ENCODE measurements at places on chromosomes 4 and X. TPM values are rescaled to one million over a fixed set of nuclear protein-coding genes. Genes with fewer than 3 reads are reported as not detected.
A peak's percentile ranks its signal among the peaks of the same experiment; 100 is the strongest.

Gene GRIA3
- 3.1 TPM for polyA plus RNA-seq

Gene TMEM154
- 1.6 TPM for polyA plus RNA-seq

Gene KCNE5
- 4.8 TPM for polyA plus RNA-seq

Gene EFHC2
- polyA plus RNA-seq: 0.68 TPM

Gene AMTN
- not detected for polyA plus RNA-seq

Gene CDKL5
- polyA plus RNA-seq: 13.5 TPM

Gene FAM236D
- polyA plus RNA-seq: not detected

Gene SYTL5
- 2.7 TPM for polyA plus RNA-seq

Gene VMA21
- polyA plus RNA-seq: 17.0 TPM

Gene IGFBP7
- polyA plus RNA-seq: 506 TPM

Gene DUSP21
- polyA plus RNA-seq: not detected

DNA sequence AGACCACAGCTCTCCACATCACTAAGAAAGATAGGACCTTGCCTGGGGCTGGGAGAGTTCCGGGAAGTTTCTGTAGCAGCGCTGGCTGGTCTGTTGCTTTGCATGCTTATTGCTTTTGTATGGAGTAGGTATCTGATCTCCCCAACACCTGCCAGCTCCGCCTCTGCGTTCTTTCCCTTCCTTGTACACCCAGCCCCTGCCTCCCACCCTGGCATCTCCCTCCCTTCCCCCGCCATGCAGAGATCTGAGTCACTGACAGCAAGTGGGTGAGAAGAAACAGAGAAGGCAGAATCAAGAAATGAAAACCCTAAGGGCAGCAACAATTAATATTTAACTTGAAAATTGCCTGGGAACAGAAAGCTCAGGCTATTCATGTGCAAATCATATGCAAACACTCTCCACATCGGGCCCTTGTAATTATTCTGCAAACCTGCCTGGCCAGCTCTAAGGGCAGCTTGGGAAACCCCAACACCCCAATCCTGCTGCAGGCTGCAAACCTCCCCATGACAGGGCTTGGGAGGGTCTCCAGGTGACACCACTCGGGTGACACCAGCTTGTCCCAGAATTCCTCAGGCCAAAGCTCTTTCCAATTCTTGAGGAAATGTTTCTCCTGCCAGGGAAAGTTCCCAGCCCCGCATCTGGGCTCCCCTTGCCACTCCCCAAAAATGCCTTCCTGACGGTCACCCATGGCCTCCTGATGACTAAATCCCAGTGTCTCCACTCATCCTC is 257.2 kb downstream of the FBXW7 start:
- DNase-seq: peak; percentile 70

DNA sequence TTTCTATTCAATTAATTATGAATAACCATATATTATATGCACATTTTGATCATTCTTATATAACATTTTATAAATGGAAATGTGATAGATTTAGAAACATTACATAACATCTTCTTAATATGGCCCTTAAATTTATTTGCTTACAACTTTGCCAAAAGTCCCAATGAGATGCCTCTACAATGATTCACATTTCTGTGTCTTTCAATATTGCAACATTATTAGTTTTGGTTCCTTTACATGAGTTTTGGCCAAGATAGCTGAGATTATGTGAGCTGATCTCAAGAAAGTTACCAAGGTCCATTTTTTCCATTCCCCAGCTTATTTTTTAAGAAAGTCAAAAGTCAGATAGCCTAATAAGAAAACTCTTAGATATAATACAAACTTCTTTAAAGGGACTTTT is 361.2 kb downstream of the PCDH7 start:
- no peak for DNase-seq

GRCh38 chr4:81314196-81314896 is 99.3 kb upstream of the PRKG2 start:
- peak; percentile 87 for DNase-seq

GRCh38 chrX:16308773-16309172 is 141.5 kb downstream of the MAGEB17 start:
- no peak for DNase-seq

- no peak for DNase-seq
Observed at GRCh38 chr4:158282252-158282651, 72.0 kb downstream of the TMEM144 start.

DNA sequence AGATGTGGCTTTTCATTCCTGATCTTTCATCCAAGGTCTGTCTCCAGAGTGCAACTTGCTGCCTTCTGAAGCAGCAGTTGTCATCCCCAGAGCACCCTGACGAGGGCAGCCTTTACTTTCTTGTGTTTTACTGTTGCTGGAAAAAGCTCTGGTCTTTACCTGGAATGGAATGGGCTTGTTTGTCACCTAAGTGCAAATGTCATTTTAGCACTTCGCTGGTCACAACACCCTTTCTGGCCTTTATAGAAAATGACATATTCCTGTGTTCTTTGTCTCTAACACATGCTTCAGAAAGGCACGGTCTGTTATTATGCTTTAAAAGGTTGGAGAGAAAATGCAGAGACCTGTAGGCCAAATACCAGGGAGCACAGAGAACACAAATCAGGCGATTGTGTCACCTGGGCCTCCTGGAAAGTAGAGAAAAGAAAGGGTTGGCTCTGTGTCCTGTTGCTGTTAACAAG is 332.7 kb upstream of the IGFBP7 start:
- peak; percentile 65 for DNase-seq

DNA sequence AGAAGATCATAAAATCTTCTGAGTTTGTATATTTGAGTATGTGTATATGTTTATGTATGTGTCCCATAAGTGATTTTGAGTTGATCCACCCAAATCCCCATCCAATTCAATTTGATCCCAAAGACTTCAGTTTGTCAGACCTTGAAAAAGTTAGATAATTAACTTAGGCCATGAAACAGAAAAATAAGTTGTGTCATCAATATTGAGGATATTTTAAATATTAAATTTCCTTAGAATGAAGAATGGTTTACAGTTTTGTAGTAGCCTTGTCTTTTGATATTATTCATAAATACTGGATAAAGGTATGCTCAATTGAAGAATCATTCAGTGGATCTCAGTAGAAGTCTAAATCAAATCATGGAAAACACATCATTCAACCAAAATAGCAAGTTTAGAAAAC is 864.4 kb upstream of the INTU start:
- no peak for DNase-seq

- no peak for DNase-seq
Observed at GRCh38 chrX:19595043-19595677, 79.9 kb upstream of the MAP3K15 start.

- no peak for DNase-seq
Observed at GRCh38 chr4:172813359-172813923, 355.2 kb upstream of the GALNT7 start.

- DNase-seq: no peak
Observed at GRCh38 chr4:125010796-125011503, 298.4 kb upstream of the ANKRD50 start.

DNA sequence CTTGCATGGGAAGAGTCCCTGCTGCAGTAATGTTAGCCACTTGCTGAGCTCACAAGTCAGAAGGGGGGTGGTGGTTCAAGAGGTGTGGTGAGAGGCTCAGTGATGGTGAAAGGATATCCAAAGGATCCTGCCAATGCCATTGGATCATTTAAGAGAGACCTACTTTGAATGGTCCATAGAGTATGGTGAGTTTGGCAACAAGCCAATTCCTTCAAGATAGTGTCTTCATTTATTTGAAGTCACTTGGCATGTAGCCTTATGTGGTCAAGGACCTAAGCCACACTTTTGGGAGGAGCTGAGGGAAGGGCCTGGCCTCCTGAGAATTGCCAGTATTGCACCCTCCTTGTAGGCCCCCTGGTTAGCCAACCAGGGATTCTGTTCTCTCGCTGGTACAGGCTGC is 87.9 kb downstream of the TSPAN7 start:
- DNase-seq: no peak

DNA sequence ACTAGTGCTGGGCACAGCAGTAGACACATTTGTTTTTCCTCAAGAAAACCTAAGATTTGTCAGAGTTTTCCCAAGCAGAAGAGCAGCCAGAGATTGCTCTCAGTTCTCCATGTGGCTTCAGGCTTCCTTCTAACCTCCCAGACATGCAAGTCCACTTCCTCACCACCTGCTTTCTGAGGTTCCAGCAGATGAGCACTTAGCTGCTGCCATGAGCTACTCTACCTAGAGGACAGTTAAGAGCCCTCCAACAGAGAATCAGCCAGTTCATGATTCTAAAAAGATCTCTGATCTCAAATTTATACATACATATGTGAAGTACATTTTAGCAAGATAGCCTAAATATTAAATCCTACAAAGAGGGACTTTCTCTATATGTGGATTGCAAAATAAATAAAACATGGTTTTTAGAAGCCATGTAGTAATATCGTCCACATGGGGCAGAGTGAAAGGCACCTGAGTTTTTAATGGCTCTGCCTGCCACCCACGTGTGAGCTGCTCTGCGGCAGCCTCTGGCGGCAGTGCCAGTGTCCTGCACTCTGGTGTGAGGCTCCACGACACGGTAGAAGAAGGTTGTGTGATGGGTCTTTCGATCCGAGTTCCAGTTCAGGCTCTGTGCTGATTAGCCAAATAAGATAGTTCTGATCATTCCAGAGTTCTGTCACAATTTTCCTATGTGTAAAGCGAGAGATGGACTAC is 10.3 kb downstream of the CYP4V2 start:
- DNase-seq: no peak

GRCh38 chrX:139932073-139932900 is 566 bp downstream of the ATP11C start:
- DNase-seq: no peak

GRCh38 chrX:47859686-47860085 is 23.0 kb downstream of the ZNF81 start:
- DNase-seq: no peak

- DNase-seq: no peak
Observed at GRCh38 chrX:10423716-10424115, 196.7 kb downstream of the MID1 start.

DNA sequence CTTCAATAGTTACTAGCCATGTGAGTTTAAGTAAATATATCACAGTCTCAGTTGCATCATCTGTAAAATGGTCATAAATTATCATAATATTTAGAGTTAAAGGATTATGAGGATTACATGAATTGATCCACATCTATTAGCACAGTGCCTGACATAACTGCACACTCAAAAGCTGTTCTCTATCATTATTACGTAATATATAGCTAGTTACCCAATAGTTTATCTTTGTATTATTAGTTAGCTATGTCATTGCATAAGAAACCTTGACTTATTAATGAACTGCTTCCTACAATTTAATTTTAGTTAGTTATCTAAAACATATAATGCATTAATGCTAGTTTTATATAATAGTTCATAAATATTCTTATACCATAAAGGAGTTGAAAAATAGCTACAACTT is 1076.9 kb upstream of the GRID2 start:
- no peak for DNase-seq

DNA sequence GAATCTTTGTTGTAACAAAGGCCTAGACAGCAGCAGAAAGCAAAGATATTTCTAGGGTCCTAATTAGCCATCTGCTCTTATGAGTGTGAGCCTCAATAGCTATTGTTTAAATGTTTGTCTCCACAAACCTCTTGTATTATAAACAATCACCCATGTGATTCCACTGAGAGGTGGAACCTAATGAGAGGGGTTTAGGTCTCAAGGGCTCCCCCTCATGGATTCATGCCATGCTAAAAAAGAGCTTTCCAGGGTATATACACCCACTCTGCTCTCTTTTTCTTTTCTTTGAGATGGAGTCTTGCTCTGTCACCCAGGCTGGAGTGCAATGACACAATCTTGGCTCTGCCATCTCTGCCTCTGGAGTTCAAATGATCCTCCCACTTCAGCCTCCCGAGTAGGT is 42.1 kb downstream of the TRIM61 start:
- no peak for DNase-seq

- no peak for DNase-seq
Observed at GRCh38 chr4:155941085-155941790, 12.4 kb downstream of the CTSO start.

DNA sequence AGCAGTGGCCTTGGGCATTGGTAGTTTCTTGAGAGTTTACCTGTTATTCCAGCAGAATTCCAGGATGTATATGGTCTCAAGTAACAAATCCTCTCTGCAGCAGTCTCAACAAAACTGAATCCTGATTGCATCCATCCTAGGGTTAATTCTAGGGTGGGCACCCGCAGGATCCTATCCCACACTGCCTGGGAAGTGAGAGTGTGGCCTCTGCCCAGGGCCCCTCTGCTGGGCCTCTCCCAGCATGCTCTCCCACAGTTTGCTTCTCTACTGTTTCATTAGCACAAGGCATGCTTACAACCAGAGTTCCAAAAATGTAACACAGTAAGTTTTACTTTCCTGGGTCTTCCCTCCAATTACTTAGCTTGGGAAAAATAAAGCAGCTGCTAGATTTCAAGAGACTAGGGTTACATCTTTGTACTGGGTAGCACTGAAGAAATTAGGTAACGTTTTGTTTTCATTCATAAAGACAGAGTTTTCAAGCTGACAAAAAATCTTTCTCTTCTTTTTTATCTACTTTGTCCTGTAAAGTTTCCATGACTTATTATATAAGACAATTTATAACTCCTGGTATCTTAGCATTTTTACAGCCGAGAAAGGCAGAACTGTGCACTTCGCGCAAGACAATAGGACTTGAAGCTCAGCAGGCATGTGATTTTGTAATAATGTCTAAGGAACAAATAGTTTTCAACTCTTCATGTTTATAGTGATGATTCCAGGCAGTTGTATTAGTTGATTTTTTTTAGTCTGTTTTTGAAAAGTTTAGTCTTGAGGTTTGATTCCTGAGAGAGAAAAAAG is 131.2 kb upstream of the PCDH18 start:
- DNase-seq: no peak

DNA sequence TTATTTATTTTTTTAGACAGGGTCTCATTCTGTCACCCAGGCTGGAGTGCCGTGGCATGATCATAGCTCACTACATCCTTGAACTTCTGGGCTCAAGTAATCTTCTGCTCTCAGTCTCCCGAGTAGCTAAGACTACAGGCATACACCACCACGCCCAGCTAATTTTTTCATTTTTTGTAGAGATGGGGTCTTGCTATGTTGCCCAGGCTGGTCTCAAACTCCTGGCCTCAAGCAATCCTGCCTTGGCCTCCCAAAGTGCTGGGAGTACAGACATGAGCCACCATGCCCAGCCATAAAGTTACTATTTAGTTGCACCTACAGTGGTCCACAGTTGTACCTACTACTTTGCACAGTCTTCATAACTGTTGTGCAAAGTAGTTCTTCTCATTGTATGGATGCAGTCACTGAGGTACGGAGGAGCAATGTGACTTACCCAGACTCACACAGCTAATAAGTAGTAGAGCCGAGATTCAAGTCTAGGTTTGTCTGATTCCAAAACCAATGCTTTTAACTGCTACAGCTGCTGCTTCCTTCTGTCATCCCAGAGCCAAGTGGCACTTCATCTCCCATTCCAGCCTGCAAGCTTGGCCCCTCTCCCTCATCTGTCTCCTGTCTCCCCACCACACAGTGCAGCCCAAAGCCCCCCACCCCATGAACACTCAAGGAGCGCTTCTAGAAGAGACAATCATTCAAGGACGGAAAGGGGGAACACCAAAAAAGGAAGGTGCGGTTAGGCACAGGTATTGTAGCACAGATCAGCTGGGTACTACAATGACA is 24.0 kb upstream of the IQSEC2 start:
- no peak for DNase-seq

GRCh38 chr4:128416921-128417320 is 129.3 kb upstream of the PGRMC2 start:
- DNase-seq: no peak

GRCh38 chr4:94352996-94353395 is 10.4 kb upstream of the HPGDS start:
- no peak for DNase-seq

- peak; percentile 14 for DNase-seq
Observed at GRCh38 chr4:99790796-99791617, 25.6 kb upstream of the DAPP1 start.

Measured in left renal pelvis (tissue), 4 donors.